HuH-7.5 (cell line): ENCODE measurements at places on chromosomes 6 and 20.
A peak's percentile ranks its signal among the peaks of the same experiment; 100 is the strongest.

- no peak for DNase-seq
These were observed 54.9 kb upstream of the CD93 start for GRCh38 chr20:23140991-23141390.

DNA sequence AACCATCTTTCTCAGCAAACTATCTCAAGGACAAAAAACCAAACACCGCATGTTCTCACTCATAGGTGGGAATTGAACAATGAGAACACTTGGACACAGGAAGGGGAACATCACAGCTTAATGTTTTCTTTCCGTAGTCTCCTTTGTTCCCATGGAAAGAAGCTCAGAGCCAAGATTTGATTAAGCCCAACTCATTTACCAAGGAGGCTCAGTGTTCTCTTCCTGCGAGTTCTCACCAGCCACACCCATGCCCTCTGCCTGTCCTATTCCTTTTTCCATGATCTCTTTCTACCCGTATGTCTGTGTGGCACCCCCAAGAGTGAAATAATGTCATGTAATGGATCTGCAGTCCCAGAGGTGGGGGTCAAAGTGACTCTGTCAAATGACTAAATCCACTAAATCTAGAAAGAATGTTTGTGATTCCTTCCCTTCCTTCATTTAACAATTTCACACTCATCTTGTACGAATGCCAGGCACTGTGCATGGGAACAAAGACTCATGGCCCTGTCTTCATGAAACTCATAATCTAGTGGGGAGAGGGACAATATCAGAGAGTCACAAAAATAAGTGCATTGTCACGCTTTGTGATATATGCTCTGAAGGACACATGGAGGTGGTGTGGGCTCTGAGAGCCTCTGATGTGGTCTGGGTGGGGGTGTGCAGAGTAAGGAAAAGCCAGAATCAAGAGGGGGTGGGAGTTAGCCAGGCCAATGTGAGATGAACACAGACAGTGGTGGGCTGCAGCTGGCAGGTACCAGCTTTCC, 292.1 kb downstream of the CDC5L start:
- DNase-seq = no peak

DNA sequence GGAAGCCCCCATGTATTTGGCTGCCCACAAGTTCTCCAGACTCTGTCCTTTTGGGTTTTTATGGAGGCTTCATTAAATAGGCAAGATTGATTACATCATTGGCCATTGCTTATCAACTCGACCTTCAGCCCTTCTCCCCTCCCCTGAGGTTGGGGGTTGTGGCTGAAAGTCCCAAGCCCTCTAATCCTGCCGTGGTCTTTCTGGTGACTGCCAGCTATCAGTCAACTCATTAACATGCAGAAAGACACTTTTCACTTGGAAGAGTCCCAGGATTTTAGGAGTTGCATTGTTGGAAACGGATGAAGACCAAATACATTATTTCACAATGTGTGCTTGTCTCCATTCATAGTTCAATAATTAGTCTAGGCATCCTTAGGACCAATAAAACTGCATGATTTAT, 9.5 kb downstream of the CDC5L start:
- DNase-seq = no peak

DNA sequence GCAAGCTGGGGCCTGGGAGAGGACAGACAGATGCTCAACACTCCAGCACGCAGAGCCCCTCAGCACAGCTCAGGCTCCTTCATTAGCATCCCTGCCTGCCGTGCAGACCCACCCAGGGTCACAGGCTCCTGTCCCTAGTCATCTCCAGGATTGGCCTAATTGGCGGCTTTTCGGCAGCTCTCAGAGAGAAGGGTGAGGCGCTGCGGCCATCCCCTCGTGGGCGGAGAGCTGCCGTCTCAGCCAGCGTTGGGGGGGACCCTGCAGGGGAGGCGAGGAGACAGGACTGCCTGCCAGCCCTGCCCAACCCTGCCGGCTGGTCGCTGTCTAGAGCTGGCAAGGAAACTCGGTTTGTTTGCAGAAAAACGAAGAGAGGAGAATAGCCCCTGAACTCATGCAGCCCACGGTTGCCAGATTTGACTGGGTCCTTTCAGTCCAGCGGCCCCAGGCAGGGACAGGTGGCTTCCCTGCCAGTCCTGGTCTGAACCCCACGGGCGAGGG, 26.8 kb downstream of the BHLHE23 start:
- DNase-seq = no peak

DNA sequence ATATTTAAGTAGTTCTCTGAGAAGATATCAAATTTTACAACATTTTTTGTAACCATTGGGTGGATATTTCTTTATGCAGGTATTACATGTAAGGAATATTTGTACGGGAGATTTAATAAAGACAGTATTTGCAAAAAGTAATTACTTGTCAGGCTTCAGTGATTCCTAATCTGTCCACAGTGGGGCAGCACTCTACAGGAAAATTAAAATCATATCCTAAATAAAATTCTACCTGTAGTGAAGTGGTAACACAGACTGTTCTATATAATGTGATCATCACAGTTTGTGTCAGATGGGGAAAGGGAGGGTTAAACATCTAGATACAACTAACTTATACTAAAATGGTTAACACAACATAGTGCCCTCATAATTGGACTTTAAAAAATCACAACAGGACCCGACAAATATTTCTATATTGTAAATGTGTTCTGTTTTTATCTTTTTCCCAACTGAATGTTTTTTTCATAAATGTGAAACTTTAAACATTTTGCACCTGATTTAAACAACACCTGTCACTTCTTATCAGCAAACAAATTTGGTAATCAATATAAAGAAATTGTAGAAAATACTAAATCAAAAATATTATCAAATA, 145.6 kb upstream of the MANEA start:
- peak; percentile 3 for DNase-seq

GRCh38 chr6:9422138-9422537, 986.8 kb upstream of the SLC35B3 start:
- no peak for DNase-seq

GRCh38 chr6:1636272-1636825, 26.6 kb downstream of the FOXC1 start:
- no peak for DNase-seq

DNA sequence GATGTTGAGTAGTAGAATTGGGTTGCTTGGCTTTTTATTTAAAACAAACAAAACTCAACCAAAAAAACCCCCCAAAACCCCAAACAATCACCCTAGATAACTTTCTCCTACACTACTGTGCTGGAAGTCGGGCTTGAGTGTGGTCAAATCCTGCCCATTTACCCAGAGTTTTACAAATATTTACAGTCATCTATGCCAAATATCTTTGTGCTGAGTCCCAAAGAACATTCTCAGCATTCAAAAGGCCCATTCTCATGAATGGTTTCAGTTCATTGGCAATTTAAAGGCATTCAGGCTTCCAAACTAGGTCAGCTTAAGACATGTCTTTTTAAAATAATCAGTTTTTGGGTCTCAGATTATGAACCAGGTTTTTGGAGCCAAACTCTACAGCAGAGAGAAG, 1.8 kb downstream of the RNF144B start:
- no peak for DNase-seq

- no peak for DNase-seq
These were observed 10.7 kb downstream of the TBXT start for GRCh38 chr6:166156942-166157341.

DNA sequence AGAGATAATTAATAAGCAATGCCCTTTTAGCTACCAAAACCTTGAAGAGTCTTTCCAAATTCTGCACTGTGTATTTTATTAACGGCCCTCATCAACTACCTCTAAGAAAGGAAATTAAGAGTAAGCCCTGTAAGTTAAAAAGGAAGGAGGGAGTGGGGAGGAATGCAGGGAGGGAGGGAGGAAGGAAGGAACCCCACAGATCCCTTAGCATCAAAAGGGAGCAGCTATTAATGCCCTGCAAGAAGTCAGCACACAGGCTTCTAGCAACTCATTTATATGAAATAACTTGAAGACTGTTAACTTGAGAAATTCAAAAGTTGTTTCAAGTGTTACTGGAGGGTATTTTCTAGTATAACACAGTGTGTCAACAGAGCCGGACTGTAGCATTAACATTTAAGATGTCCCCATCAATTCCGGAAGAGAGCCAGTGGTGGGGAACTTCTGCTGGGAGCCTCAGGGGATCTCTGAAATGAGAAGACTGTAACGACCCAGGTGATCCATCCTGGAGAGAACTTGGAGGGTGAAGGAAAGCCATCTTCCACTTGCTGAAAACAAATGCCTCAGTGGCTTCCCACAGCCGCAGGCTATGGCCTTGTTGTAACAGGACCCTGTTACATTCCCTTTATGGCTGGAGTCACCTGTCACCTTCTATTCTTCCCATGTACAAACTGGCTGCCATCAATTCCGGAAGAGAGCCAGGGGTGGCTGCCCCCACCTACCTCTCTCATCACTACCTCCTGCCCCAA, 33.2 kb downstream of the SLC22A23 start:
- no peak for DNase-seq

- no peak for DNase-seq
These were observed 16.3 kb downstream of the NOX3 start for GRCh38 chr6:155439376-155439775.

GRCh38 chr6:5082487-5083306, 2.4 kb upstream of the PPP1R3G start:
- no peak for DNase-seq

GRCh38 chr6:122048570-122048969, 350.9 kb upstream of the HSF2 start:
- no peak for DNase-seq

DNA sequence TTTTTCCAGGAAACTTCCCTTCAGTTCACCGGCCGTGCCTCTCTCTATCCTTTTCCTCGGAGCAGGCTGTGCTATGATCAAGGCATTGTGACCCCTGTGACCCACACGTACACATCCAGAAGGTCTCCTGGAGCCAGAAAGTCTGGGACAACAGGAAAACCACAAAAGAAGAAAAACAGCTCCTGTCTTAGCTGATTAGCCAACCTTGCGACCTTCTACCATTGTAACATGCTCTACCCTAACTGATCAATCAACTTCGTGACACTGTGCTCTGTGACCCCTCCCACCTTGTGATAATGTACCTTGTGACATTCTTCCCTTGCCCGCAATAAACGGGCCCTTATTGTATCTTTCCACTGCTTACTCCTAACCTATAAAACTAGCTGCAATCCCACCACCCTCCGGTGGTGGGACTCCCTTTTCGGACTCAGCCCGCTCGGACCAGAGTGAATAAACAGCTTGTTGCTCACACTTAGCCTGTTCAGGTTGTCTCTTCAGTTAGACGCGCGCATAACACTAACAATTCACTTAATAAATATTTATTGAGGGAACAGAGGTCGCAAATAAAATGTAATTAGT, 24.2 kb downstream of the ZNF311 start:
- DNase-seq = peak; percentile 64

DNA sequence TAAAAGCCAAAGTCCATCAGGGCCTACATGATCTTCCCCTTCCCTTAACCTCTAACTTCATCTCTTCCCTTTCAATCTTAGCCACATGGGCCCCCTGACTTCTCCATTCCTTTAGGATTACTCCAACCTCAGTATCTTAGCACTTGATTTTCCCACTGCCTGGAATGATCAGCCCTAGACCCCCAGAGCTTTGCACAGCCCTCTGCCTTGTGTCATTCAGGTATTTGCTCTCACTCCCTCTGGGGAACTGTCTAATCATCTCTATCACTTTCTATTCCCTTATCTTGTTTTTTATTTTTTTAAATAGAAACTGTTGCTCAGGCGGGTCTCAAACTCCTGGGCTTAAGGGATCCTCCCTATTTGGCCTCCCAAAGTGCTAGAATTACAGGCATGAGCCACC, 13.3 kb upstream of the ZNFX1 start:
- DNase-seq = no peak

DNA sequence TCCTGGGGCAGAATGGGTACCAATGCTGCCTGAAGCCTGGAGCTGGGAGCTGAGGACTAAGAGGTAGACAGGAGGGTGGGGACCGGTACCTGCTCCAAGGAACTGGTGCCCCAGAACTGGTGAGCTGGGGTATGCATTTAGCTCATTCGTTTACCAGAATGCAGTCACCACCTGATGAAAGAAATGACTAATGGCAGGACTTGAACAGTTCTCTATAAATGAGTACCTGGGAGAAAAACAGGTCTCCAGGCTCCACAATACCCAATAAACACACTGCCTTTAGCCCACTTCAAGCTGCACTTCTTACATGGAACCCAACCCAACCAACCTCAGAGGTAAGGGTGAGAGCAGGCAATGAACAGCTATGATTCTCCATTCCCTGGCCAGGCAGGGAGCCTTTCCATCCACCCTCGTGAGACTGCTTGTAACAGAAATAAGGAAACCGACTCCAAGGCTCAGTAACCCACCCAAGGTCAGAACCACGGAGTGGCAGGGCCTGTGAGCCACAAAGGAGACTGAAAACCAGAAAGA, 15.4 kb downstream of the FKBP1A start:
- no peak for DNase-seq

- no peak for DNase-seq
These were observed 52.7 kb upstream of the MYB start for GRCh38 chr6:135128268-135128914.

- DNase-seq = no peak
These were observed 70.8 kb upstream of the CD93 start for GRCh38 chr20:23156842-23157423.

GRCh38 chr20:1130847-1131246, 12.4 kb downstream of the PSMF1 start:
- no peak for DNase-seq

DNA sequence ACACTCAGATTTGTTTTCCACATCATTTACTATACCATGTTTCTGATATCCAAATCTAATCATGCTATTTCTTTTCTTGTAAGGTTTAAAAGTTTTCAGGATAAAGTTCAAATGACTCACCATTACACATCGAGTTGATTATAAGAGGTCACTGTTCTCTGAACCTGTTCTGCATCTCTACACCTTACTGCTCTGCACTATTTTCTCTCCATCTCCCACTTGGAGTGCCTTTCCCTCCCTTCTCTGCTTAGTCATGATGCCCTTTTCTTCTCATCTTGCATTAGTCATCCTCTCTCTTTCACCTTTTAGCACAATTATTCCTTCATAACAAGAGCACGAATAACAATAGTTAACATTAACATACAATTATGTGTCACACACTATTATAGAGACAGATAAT, 37.5 kb upstream of the FUT9 start:
- DNase-seq = no peak

DNA sequence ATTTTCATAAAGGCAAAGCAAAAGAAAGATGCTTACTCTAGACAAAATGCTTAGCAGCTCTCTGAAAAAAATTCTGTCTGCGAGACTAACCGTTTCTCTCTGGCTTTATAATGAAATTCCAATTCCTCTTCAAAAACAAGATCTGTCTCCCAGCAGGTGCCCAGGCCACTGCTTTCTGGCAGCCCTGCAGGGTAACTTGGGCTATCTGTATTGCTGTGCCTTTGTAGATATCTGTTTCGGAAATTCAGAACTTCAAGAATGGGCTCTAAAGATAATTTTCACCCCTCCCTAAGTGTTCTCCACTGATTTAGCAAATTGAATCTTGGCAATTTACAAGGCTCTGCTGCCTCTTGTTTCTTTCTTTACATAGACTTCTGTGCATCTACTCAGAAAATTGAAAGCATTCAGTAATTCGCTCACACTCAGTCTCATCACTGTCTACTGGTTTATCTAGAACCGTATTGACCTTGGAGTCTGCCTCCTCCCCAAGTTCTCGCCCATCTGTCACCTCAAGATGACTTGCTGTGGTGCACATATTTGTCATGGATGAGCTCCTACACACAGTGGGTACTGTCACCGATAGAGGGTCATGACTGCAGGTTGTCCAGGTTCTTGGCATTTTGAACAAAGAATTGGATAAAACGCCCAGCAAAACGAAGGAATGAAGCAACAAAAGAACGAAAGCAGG, 26.4 kb upstream of the FABP7 start:
- DNase-seq = no peak

GRCh38 chr6:105152880-105153279, 26.9 kb downstream of the POPDC3 start:
- DNase-seq = no peak
